ENCODE measurements at places on chromosomes 16 and 17. TPM values are rescaled to one million over a fixed set of nuclear protein-coding genes. Genes with fewer than 3 reads are reported as not detected.

GRCh38 chr16:77009453-77009852 is 181.5 kb upstream of the MON1B start:
- DNase-seq: no peak

ITGAL gene
- total RNA-seq: 3.1 TPM

DNA sequence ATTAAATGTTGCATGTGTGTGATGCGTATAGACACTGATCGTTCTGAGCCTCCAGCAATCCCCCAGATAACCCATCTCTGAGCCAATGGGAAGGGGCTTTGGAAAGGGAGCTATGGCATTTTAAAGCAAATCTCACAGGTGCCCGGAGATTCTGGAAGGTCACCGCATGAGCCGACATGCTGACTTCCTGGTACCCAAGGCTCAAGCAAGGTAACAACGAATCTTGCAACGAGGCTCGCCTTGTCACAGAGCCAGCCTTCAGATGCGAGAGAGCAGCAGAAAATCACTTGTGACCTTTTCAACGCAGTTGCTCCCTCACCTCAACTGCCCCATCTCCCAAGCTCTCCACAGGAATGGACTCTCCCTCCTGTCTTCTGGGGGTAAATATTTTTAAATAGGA is 154.8 kb upstream of the CDH5 start:
- DNase-seq: no peak

GRCh38 chr16:25020112-25020631 is 5.0 kb upstream of the ARHGAP17 start:
- DNase-seq: no peak

DNA sequence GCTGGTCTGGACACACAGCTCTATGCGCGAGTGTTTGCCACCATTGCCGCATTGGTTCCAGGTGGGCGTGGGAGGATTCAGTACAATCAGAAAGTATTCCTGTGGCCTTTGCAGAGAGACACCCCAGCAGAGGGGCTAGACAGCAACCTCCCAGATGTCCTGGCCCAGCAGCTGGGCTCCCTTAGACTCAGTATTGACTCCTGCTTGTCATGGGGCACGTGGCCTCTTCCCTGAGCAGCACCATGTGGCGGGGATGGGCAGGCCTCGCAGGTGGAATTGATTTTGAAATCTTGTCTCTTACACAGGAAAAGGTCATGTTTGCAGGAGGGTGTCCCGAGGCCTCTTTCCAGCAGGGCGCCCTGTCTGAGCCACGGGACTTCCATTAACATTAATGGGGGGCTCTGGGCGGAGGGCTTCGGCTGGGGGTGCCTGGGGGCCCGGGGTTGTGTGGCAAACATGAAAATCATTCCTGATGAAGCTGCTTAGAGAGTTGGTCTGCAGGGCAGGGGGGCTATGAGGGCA is 96.4 kb downstream of the C16orf78 start:
- no peak for DNase-seq

SUPT4H1 gene
- total RNA-seq: 43.1 TPM

GRCh38 chr16:49492896-49493626 is 119.5 kb downstream of the C16orf78 start:
- no peak for DNase-seq

- peak; percentile 24 for DNase-seq
Observed at GRCh38 chr17:13582776-13583547, 18.8 kb downstream of the HS3ST3A1 start.

DNA sequence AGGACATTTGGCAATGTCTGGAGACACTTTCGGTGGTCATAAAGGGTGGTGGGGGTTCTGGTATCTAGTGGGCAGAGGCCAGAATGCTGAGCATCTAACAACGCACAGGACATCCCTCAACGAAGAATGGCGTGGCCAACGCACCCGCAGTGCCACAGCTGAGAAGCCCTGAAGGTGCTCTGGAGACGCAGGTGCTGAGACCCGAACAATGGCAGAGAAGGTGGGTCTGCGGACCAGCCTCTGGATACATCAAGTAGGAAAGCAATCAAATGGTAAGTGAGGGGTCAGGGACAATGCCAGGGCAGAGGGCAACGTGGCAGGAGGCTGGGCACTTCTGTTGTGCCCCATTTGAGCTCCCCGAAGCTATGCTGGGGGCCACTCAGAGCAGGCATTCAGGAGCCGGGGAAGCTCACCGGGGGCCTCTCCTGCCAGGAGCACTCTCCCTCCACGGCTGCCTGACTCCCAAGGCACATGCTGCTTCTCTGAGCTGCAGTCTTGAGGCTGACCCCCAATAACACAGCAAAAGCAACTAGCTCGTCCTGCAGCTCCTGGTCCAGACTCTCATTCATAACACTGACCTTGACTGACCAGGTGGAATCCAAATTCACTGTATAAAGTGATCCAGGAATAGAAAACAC is 26.0 kb downstream of the SPHK1 start:
- no peak for DNase-seq

GRCh38 chr17:48100591-48101011 is 677 bp downstream of the CBX1 start:
- DNase-seq: peak; percentile 75

DNA sequence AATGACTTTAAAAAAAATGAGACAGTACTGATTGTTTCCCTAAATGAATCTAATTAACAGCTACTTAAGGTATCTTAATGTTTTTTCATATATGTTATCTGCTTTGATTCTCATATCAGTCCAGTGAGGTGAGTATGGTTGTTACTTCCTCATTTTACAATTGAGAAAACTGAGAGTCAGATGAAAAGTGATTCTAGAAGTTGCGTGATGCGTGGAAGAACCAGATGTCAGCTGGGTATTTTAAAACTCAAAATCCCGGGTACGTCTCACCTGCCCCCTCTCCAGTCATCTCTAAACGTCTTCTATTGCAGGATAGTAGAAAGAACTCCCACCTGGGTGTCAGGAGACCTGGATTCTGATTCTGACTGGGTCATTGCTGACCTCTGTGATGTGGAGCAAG is 89.2 kb downstream of the MAP2K6 start:
- no peak for DNase-seq
